ENCODE measurements at places on chromosomes 4 and X. TPM values are rescaled to one million over a fixed set of nuclear protein-coding genes. Genes with fewer than 3 reads are reported as not detected.

The NSUN7 gene
- total RNA-seq: 6.9 TPM

The NMU gene
- total RNA-seq: 1.7 TPM

The PPP4R3C gene
- not detected for total RNA-seq

The CT47B1 gene
- total RNA-seq: not detected

The DNAAF6 gene
- total RNA-seq: not detected

The VGLL1 gene
- not detected for total RNA-seq

The ATOH1 gene
- not detected for total RNA-seq
